ENCODE measurements at places on chromosomes 16 and 17.

DNA sequence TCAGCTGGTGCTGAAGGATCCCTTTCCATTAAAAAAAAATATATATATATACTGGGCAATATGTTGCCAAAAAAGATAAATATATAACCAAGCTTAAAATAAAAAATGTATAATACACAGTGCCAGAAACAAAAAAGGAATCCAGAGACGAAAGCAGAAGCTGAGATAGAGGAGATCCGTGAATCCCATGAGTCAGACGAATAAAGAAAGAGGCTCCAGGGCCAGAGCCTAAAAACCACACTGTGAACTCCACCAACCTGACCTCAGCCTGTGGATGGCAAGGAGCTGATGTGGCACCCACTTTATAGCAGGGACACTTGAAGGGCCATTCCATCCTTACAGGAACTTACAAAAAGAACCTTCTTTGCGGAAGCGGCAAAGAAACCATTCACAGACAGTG lies 34.8 kb downstream of the PITPNM3 start:
- DNase-seq = no peak

DNA sequence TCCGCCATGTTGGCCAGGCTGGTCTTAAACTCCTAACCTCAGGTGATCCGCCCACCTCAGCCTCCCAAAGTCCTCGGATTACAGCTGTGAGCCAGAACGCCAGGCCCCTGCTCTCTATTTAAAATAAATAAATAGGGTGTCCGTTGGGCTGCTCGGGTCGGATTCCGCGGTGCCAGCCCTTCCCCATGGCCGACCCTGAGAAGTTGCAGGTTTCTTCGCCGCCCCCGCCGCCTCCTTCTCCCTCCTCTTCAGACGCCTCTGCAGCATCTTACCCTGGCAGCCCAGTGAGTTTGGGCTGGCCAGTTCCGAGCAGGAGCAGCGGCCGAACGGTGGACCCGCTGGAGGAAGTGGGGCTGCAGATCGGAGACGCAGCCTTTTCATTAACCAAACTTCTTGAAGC lies 1.7 kb upstream of the LUC7L start:
- no peak for DNase-seq

DNA sequence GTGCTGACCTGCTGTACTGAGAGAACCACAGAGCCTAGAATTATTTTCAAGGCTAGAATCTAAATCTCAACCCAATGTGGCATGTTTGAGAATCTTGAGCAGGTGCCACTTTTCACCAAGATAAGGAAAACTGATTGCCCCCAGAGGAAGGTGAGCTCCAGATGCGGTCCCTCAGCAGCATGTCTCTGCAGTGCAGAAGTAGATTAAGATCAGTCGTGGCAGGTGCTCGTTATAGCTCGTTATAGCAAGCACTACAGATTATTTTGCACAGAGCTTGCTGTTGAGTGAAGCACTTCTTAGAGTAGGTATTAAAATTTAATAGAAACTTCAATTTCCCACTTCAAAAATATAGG lies 176.0 kb downstream of the AATF start:
- DNase-seq = no peak

GRCh38 chr16:85587762-85588556 lies 25.2 kb upstream of the GSE1 start:
- no peak for DNase-seq

- DNase-seq = no peak
Measured at GRCh38 chr17:34368946-34369500, 6.0 kb upstream of the CCL1 start.
